ENCODE measurements at places on chromosomes 12 and 14. TPM values are rescaled to one million over a fixed set of nuclear protein-coding genes. Genes with fewer than 3 reads are reported as not detected.

DNA sequence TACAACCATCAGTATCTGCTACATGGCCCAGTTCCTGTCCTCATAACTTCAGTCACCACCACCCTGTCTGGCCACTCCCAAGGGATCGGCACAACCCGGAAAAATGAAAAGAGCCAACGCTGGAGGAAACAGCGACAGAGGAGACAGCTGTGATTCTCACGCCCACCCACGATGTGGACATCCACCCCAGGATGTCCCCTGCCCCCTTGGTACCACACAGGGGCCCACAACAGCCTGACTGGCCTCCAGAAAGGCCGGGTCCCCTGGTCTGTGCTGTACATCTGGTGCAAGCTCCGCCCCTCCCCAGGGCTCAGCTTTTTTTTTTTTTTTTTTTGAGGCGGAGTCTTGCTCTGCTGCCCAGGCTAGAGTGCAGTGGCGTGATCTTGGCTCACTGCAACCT is 12.5 kb downstream of the RPS6KL1 start:
- DNase-seq, result no peak

- DNase-seq, result no peak
These were observed 186.6 kb upstream of the RMST start for GRCh38 chr12:97275728-97276590.

GRCh38 chr12:45695606-45696005 is 33.9 kb upstream of the ARID2 start:
- no peak for DNase-seq

DNA sequence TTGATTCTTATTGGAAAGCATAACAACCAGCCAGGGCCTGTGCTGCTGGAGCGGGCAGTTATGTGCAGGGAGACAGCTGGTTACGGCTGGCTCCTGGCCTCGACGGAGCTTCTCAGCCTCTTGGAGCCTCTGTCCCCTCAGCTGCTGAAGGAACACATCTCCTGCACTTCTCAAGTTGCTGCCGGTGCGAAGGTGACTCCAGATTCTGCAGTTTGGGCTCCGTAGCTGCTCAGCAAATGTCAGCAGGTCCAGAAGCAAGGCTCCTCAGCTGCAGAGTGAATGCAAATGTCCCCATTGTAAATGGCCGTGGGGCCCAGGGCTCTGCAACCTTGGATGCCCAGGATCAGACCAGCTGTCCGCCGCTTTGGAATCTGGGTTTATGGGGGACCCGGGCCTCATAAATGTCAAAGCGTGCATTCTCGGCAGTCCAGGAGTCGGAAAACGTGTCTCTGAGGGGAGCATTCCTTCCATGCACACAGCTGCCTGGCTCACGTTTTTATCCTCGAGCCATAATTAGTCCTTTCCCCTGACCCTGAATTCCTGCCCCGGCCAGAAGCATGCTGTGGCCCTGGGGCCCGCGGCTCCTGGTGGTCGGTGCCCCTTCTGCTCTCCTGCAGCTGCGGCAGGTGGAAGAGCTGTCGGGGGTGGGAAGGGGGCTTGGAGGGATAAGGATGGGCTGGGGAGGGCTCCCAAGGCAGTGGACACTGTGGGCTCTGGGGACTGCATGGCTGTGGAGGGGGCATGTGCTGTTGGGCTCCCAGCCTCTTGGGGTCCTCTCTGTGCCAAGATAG is 106.0 kb downstream of the KIF26A start:
- DNase-seq, result peak; percentile 36

CCDC177 gene
- total RNA-seq, result not detected

Data from CD8-positive, alpha-beta T cell (primary cell).